EL (cell line): ENCODE measurements at places on chromosomes 2 and 18.
A peak's percentile ranks its signal among the peaks of the same experiment; 100 is the strongest.

- peak; percentile 68 for DNase-seq
Observed at GRCh38 chr2:8636721-8637636, 44.9 kb upstream of the ID2 start.

- peak; percentile 74 for DNase-seq
Observed at GRCh38 chr2:175726223-175726622, 275.8 kb downstream of the LNPK start.

GRCh38 chr2:182864949-182865570 lies 1.4 kb downstream of the FRZB start:
- no peak for DNase-seq

DNA sequence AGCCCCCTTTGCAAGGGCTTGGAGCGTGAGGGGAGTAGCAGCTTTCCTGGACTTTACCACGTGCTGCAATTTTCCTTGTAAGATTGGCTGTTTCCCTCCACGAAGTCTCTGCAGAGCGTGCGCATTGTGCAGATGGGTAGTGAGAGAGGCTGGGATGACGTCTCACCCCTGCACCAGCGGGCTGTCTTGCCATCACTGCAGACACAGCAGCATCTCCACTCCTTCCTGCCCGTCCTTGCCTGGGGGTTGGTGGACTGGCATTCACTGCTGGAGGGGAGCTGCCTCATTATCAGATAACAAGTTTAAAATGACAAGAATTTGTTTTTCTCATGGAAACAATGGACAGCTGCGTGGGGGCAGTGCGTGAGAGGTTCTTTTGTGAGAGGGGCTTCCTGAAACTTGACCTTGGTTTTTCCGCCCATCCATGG lies 45.3 kb upstream of the HS6ST1 start:
- DNase-seq, result peak; percentile 52

DNA sequence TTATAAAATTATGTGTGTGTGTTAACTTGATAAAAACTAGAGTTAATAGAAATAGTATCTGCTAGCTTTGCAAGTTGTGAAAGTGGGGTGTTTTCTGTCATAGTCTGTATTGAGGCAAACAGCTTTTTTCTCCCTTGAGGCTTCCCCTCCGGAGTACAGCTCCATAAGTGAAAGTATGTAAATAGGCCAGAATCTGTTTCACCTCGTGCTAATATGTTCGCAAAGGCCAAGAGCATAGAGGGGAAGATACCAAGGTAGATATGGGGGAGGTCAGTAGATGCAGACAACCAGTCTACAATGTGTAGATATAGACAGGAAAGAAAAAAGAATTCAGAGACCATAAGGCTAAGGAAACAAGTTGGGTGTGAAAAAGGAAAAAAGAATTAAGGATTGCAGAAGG lies 72.9 kb downstream of the PTRHD1 start:
- no peak for DNase-seq

GRCh38 chr2:25323042-25323514 lies 18.6 kb downstream of the DNMT3A start:
- DNase-seq, result peak; percentile 81

GRCh38 chr18:37572736-37573135 lies 7.1 kb upstream of the CELF4 start:
- no peak for DNase-seq

DNA sequence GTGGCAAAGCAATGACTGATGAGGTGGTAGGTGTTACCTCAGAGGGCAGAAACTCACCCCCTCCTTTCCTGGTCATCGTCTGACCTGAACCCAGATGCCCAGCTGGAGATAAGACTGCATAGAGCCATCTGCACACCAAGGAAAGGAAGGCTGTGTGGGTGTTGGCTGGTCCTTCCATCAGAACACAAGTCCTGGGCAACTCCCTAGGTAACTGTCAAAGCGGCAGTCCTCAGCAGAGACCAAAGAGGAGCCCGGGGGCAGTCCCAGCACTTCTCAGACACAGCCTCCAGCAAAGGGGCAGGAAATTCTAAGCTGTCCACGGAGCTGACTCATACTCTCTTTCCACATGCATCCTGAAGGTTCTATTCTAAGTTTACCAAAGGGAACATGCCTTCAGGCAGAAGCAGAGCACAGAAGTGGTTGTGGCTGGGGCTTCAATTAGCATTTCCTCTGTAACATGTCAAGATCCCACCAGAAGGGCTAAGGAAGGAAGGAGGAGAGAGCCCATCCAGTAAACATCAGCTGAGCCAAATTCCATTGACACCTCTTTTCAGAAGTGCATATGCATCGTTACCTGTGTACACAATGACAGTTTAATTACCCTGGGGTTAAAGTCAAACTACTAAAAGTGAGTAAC lies 54.7 kb downstream of the SPRED2 start:
- peak; percentile 95 for DNase-seq

DNA sequence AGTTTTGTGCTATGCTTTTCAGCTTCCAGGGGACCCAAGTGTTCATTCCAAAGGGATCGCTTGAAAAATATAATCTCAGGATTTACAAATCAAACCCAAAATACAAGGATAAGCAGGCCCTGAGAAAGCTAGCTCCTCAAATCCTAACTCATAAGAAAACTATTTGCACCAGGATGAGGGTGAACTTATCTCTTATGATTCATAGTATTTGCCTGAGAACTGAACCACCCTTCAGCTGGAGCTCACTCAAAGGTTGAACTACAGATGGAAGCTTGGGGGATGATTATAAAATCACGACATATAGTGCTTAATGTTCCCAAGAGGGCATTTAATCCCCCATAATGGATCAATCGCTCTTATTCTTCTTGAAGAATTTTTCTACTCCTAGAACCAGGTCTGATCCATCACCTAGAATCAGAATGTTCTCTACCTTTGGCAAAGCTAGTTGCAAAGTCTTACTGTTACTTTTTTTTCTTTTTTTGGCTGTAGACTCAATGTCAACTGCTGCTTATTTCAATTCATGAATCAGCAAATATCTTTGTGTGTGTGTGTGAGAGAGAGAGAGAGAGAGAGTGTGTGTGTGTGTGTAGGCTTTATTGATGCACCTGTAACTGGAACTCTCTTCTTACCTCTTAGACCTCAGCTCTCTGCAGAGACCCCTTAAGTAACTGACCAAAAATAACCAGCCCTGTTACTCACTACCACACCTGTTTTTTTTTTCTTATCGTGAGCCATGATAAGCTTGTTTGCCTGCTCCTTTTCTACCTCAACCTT lies 44.8 kb downstream of the ARL4C start:
- DNase-seq, result peak; percentile 88

GRCh38 chr18:75203416-75204268 lies 5.3 kb downstream of the PTGR3 start:
- DNase-seq, result peak; percentile 78

GRCh38 chr2:143792602-143793001 lies 663.4 kb downstream of the ARHGAP15 start:
- DNase-seq, result no peak

GRCh38 chr2:72999729-73000725 lies 71.5 kb downstream of the SFXN5 start:
- peak; percentile 35 for DNase-seq

GRCh38 chr2:11539317-11540147 lies 5.7 kb downstream of the GREB1 start:
- DNase-seq, result no peak

- DNase-seq, result no peak
Observed at GRCh38 chr2:112833976-112834375, 2.6 kb downstream of the IL1B start.

DNA sequence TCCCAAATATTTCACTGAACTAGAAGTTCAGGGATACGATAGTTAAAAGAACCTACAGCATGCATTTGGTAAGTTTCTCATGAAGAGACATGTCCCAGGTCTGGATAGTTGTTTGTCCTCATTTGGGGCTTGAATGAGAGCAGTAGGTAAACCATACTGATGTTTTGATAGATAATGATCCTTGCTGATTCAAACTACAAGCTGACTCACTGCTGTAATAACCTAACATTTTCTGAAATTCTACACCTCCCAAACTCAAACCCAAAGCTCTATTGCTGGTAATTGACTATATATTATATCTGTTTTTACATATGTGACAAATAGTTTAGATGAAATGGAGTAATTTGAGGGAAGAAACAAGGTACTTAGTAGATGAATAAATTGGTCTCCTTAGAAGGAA lies 154.1 kb upstream of the BOD1L2 start:
- DNase-seq, result peak; percentile 2

DNA sequence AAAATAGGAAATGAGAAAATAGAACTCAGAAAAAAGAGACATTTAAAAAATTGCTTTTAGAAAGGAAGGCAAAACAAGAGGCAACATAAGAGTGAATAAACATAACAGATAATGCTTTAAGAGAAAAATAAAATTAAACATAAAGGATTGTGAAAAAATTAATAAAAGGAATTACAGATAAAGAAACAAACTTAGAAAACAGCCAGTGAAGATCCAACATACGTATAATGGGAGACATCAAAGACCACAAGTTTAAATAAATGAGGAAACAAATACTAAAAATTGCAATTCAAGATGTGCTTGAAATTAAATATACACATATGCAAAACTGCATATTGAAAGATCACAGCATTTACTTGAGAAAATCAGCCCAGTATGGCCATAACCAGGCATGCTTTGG lies 448.9 kb downstream of the NBAS start:
- no peak for DNase-seq

GRCh38 chr2:48944956-48945355 lies 189.4 kb upstream of the LHCGR start:
- no peak for DNase-seq

DNA sequence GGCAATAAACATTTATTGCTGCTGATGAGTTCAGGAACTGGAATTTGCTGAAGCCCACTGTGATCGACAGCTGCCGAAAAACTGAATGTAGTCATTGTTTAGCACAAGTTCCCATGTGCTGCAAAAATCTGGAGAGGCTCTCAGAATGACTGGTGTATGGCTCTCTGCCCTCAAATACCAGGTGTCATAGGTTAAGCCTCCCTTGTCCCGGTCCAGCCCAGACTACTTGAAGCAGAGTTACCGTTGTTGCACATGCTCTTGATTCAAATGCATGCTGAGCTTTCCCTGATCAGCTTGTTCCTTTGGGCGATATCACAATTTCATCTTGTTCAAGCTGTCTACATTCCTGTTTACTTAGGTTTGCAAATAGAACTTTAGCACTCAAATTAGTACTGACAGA lies 625.2 kb downstream of the CPS1 start:
- no peak for DNase-seq

GRCh38 chr2:30948857-30949256 lies 141.6 kb upstream of the CAPN13 start:
- DNase-seq, result no peak

DNA sequence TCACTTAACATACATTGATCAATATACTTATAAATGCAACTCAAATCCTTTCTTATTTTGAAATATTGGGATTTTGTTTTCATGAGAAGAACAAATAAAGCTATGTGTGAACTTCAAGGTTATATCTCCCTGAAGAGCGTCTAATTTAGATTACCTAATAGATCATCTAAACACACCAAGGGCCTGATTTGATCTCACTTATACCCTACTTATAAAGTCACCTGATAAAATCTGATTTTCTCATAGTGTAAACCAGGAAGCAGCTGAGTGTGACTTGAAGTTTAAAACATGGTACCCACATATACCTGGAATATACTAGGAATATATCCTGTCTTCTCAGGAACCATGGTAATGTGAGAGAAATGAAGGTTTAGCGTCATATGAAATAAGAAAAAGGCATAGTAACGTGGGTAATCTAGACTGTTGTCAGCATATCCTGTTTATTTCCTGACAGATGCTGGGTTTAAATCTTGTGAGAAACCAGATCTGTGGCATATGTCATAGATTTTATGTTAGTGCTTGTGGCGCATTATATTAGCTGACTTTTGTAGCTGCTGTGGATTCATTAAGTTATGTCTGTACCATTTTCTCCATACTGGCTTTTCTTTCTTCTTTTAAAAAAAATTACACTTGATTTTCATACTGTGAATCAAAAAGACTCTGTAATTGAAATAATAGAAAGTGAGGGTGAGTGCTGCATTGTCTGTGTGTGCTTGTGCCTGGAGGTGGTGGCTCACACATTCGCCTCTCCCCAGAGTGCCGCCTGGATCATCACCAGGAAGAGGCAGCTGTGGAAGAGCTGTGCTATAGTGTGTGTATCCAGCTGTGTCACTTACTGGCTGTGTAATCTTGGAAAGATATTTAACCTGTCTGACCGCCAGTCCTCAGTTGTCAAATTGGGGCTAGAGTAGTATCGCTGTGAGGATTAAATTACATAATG lies 164.0 kb downstream of the MYO3B start:
- no peak for DNase-seq

GRCh38 chr18:6056171-6056910 lies 161.0 kb upstream of the TMEM200C start:
- DNase-seq, result peak; percentile 31

GRCh38 chr2:234195516-234195915 lies 145.0 kb downstream of the SPP2 start:
- DNase-seq, result no peak

DNA sequence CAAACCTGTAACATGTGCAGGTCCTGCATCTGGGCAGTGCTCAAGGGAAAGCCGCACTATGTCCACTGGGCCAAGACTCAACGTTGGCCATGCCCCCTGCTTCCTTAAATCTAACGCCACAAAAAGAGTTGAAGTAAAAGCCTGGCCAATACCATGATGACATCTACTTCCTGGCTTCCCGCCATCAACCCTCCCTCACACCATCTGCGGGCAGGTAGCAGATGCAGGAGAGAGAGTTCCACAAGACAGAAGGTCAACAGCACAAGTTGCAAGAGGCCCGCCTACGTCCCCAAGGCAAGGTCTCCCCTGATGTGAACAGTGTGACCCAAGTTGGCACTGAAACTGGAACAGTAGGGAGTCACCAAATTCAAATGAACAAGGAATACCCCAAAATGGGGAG lies 48.4 kb downstream of the ABCG8 start:
- DNase-seq, result no peak

DNA sequence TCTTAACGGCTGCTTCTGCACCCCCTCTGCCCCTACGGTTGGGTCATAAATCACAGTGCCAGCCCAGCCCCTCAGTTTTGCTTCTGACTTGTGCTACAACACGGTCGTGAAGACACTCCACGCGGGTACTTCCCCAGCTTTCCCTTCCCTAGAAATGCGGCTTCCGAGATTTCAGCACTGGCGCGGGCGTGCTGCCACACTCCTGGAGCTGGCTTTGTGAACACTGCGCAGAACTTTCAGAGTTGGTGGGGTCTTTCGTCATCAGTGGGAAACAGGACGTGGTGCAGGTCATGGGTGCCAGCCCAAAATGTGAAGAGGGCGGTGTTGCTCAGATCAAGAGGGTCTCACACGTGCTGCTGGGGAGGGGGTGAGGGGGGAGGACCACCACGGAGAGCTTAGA lies 733.0 kb upstream of the SALL3 start:
- no peak for DNase-seq
